ENCODE measurements at places on chromosomes 6 and 20.

DNA sequence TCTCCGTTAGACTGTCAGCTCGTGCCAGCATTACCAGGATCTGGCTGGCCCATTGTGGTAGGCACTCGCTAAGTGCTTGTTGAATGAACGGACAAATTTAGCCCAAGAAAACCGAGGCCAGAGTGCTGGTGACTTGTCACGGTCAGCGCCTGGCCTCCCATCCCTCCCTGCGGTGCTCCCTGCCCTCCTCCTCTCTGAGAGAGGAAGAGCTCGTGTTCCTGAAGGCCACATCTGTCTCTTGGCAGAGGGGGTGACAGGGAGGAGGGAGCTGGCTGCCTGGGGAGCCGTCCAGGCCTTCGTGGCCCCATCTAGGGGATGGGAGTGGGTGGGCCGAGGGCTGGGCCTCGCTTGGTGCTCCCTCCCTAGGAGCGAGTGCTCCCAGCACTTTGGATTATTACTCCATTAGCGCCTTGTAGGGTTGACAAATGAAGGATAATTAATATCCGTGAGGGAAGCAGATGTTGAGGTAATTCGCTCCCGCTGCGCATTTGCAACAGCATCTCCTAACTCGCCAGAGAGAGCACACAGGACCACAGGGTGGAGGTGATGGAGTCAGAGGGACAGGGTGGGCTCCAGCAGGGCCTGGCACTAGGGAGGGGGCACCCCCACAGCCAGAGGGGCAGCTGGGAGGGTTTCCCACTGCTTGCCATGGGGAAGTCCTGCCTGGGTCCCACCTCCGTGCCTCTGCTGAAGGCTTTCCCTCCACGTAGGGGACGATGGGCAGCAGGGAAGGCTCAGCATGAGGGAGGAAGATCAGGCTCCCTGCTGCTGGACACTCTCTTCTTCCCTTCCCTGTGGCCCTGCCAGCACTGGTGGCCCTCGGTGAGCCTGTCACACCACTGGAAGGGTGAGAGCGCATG is 37.0 kb downstream of the VSTM2L start:
- peak; percentile 59 for DNase-seq

GRCh38 chr20:3681931-3682781 is at the start of gene ADAM33:
TSS of gene ADAM33 (minus strand) at chr20:3682010. CDS start at chr20:3682004, 6 bp downstream.
- DNase-seq = peak; percentile 76

- no peak for DNase-seq
These were observed 100.8 kb upstream of the GPR6 start for GRCh38 chr6:109877028-109878004.

DNA sequence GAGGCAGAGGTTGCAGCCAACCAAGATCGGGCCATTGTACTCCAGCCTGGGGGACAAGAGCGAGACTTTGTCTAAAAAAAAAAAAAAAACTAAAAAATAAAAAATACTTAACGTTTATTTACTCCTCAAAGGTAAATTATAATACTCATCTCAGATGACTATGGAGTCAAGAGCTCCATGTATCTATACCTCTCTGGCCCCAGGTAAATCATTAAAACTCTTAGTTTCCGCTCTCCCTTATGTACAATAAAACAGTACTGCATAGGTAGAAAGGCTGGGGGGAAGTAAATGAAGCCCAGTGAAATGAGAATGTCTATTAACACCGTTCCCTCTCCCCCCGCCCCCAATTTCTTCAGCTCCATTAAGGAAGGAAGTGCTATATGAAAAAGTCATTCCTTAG is 1.2 kb downstream of the SRSF12 start:
- DNase-seq = no peak

GRCh38 chr6:88499845-88500699 is 333.9 kb upstream of the CNR1 start:
- no peak for DNase-seq

- no peak for DNase-seq
These were observed 14.3 kb upstream of the SCRT2 start for GRCh38 chr20:689947-690346.
